Lower leg skin (tissue), 4 donors: ENCODE measurements at places on chromosomes 3 and 15. TPM values are rescaled to one million over a fixed set of nuclear protein-coding genes. Genes with fewer than 3 reads are reported as not detected.

DNA sequence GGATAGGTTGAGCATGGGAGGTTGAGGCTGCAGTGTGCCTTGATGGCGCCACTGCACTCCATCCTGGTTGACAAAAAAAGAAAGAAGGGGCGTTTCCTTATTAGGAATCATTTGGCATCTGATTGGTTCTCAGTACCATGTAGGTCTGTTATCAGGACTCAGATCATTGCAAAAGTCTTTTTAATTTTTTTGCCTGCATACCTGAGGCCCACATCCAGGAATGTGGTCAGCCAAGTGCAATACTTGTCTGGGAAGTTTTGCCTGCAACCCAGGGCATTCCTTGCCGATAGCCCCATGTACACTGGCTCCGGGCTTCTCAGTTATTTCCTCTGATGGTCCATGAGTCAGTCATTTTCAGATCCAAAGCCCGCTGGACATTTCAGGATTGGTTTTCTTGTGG is 50.1 kb upstream of the CRTC3 start:
- no peak for DNase-seq

- DNase-seq, result no peak
Measured at GRCh38 chr15:70541511-70541910, 221.8 kb downstream of the UACA start.

GRCh38 chr3:40057077-40057476 is 247.7 kb downstream of the MYRIP start:
- DNase-seq, result no peak

DNA sequence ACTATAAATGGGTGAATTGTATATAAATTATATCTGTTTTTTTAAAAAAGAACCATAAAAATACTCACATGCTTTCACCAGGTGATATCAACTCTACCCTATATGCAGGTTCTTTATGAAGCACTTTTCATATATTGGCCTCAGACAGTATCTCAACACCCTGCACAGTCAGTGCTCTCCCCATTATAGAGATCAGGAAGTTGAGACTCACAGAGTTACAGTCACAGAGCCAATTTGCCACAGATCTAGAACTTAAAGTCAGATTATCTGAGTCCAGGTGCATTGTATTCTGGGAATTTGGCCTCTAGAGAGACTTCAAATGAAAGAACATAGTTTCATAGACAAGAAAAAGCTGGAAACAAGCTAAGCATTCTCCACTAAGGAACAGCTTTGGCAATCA is 38.1 kb downstream of the DAPK2 start:
- no peak for DNase-seq

- DNase-seq, result no peak
Measured at GRCh38 chr15:26841941-26842340, 24.9 kb upstream of the GABRA5 start.

Gene TMCO5A
- total RNA-seq, result not detected
